Hepatocyte (in vitro differentiated cells): ENCODE measurements at places on chromosomes 3 and 15.

GRCh38 chr3:38019658-38020341 lies 9.6 kb downstream of the PLCD1 start:
- H3K4me3 ChIP-seq: no peak overlapping the region
- H3K27me3 ChIP-seq: no peaks in the 10 kb centered on the region
- no peak for DNase-seq
- H3K4me1 ChIP-seq: no peaks in the 10 kb centered on the region
- H3K27ac ChIP-seq: no peak overlapping the region
- no peaks in the 10 kb centered on the region for H3K36me3 ChIP-seq

DNA sequence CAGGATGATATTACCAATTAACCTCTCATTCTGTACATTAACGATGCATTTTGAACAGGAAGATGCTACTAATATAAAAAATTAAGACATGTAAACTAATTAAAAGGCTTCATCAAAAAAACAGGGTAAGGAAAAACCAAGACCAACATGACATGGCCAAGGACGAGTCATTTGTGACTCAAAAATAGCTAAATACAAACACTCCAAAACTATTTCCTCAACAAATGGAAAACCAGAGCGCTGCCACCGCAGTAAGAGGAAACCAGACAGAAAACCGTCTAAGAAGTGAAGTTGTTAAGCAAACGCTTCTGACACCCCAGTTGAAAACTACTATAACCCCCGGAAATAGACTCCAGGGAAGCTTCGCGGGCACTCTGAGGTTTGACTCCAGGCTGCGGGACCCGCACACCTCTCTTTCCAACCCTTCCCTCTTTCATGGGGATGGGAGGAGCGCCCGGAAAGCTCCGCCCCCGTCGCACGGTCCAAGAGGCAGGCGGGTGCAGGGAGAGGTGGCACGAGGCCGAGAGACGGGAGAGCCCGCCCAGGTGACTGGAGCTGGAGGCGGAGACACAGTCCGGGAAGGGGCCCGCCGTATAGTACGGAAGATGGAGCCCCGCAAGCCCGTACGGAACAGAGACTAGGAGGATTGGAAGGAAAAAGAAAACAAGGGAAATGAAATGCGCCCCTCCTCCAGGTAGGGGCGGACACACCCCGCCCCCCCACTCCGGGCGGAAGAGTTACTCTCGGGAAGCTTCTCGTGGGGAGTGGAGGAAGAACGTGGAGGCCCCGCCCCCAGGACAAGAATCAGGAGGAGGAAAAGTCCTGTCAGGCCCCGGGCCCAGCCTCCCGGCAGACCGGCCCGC lies 708 bp downstream of the DCAF1 start:
- H3K4me1 ChIP-seq: no peaks in the 10 kb centered on the region
- peak; percentile 97 for DNase-seq
- peak overlapping the region; percentile 53 for H3K4me3 ChIP-seq

DNA sequence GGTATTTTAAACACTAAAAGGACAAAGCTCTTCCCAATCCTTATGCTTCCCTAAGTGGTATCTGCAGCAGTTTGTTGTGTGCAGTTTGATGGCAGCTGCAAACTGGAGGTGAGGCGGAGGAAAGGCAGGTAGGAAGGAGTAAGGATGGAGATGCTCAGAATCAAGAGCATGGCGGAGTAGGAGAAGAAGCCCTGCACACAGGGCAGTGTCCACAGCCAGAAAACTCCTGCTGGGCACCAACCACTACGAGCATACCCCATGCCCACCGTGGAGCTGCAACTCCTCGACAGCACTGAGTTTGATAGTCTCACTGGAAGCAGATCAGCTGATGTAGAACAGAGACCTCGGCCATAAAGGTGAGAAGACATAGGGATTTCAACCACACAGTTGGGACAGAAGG lies 30.3 kb upstream of the ESYT3 start:
- H3K4me1 ChIP-seq: no peaks in the 10 kb centered on the region
- no peak overlapping the region for H3K27ac ChIP-seq
- no peak for DNase-seq
- H3K36me3 ChIP-seq: no peaks in the 10 kb centered on the region

DNA sequence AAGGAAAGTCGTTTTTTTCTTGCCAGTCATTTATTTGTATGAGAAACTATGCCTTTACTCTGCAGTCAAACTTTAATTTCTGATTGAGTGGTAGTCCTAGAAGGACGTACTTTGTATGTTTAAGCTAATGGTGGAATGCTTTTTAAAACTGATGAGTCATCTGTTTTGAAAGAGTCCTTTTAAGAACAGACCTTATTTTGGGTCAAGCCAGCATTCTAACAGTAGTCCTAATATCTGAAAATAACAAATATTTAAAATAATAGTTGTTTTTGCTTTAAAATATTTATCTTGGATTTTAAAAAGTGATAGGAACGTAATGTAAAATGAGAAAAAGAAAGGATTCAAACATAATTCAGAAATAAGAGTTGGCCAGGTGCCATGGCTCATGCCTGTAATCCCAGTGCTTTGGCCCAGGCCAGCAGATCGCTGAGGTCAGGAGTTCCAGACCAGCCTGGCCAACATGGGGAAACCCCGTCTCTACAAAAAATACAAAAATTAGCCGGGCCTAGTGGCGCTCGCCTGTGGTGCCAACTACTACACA lies 1.3 kb upstream of the LRRC58 start:
- H3K27me3 ChIP-seq: no peaks in the 10 kb centered on the region
- peak overlapping the region; percentile 69 for H3K4me3 ChIP-seq
- H3K36me3 ChIP-seq: no peaks in the 10 kb centered on the region
- H3K4me1 ChIP-seq: peaks cover 14% of the 10 kb centered on the region
- peak; percentile 22 for DNase-seq

- H3K27ac ChIP-seq: no peak overlapping the region
- H3K4me3 ChIP-seq: peak overlapping the region; percentile 40
- H3K36me3 ChIP-seq: no peaks in the 10 kb centered on the region
- no peak for DNase-seq
Observed at GRCh38 chr15:89749951-89750559, 994 bp downstream of the MESP1 start.

GRCh38 chr3:37582086-37582485 lies 279.6 kb upstream of the CTDSPL start:
- no peak overlapping the region for H3K4me3 ChIP-seq
- no peaks in the 10 kb centered on the region for H3K4me1 ChIP-seq
- DNase-seq: no peak
- no peaks in the 10 kb centered on the region for H3K36me3 ChIP-seq
